AG09309 (cell line): ENCODE measurements at places on chromosomes 1 and 21.

DNA sequence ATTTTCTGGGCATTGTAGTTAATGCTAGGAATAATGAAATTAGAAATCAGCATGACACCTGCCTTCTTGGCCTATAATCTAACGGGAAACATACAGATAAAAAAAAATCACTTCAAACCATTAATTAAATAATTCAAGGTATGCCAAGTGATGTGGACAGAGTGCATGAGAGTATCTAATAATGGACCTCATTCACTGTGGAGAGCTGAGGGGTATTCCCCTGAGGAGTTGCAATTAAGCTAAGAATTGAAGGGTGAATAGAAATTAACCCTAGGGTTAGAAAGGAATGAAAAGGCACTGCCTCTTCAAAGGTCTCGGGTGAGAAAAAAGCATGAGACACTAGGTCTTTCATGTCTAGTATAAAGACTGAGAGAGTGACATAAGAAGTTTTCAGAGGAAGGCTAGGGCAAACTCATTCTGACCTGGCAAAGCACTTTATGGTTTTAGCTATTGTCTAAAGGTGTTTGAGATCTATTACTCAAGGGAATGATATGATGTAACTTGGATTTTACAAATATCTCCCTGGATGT, 466.1 kb downstream of the KCNT2 start:
- no peak for DNase-seq

GRCh38 chr1:215744419-215744818, 177.3 kb downstream of the KCTD3 start:
- no peak for DNase-seq

DNA sequence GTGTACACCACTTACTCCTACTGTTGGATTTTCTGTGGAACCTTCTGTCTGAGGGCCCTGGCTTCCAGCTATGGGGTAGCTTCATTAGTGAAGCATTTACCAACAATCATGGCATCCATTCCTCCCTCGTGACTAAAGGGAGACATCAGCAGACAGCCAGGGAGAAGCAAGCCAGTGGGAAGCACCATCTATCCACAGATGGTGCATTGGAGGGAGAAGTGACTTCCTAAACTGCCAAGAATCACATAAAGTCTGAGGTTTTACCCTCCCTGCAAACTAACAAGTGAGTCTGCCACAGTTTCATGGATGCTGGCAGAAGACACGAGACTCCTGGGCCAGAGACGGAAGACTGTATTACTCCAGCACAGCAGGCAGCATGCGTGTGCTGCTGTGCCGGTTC, 31.4 kb downstream of the UMODL1 start:
- no peak for DNase-seq

DNA sequence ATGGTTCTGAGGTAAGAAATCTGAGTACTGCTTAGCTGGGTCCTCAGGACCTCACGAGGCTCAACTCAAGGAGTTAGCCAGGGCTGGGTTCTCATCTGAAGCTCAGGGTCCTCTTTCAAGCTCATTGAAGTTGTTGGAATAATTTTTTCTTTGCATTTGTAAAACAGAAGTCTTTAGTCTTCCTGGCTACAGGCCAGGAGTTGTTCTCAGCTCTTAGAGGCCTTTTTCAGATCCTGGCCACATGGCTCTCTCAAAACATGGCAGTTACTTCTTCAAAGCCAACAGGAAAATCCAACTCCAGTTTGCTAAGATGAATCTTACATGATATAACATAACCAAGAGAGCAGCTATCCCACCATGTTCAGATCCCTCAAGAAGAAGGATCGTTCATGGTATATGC, 92.3 kb upstream of the CHODL start:
- no peak for DNase-seq

DNA sequence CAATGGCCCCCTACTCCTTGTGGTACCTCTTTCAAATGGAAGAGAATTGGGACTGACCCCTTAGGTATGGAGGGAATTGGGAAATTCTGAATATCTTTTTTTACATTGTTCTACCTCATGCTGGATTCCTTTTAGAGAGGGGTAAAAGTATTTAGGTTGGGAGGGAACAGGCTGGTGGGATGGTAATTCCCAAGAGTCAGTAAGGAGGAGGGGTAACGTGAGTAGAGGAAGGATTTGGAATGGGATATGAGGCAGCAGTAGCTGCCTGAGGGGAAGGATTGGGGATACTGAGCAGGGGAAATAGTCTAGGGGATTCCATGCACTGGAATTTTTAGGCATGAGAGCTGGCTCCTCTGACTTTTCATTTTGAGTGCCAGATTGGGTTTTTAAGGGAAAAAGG, 3.8 kb upstream of the AADACL3 start:
- no peak for DNase-seq

DNA sequence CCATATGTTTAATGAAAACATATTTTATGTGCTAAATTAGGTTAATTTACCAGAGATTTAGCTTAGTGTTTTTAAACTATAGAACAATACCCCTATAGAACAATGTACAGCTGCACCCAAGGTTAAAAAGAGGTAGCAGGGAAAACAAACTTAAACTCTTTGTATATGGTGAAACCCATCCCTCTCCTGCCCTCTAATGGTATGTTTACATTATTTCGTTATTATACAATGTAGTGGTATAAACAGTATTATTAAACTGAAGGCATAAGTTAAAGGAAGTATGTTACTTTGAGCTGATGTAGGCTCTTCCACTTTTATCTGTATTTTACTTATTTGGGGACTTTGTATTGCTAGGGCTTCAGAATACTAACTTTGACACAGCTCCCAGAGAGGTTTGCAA, 16.7 kb upstream of the ZYG11A start:
- DNase-seq, result no peak

DNA sequence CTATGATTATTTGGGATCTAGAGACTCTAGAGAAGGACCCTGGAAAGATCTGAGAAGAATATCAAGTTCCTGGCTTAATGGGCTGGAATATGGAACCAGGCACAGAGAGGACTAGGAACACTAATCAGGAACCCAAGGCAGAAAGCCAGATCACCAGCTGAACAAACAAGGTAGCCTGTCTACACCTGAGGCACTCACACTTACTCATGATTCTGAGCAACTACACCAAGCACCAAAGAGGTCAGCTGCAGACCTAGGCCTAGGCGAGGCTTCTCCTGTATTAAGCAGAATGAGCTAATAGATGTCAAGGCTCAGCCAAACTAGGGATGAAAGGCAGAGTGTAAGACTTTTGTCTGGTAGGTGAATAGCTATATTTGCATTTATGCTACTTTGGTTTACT, 368.1 kb downstream of the LTN1 start:
- DNase-seq, result no peak

DNA sequence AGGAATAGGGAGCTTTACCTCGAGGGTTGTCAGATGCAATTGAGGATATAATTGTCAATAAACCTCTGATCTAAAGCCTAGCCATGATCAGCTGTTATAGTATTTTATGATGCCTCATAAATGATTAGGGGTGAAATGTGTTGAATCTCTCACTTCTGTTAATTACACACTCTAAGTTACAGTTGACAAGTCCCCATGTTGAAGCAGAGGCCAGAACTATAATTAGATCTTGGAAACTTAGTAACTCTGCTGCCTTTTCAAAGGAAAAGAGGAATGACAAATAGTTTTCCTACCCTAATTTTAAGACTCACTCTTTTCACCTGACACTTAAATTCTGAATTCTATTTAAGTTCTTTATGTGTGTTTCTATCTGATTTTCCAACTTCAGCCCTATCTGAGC, 33.8 kb downstream of the CCSAP start:
- DNase-seq, result no peak

DNA sequence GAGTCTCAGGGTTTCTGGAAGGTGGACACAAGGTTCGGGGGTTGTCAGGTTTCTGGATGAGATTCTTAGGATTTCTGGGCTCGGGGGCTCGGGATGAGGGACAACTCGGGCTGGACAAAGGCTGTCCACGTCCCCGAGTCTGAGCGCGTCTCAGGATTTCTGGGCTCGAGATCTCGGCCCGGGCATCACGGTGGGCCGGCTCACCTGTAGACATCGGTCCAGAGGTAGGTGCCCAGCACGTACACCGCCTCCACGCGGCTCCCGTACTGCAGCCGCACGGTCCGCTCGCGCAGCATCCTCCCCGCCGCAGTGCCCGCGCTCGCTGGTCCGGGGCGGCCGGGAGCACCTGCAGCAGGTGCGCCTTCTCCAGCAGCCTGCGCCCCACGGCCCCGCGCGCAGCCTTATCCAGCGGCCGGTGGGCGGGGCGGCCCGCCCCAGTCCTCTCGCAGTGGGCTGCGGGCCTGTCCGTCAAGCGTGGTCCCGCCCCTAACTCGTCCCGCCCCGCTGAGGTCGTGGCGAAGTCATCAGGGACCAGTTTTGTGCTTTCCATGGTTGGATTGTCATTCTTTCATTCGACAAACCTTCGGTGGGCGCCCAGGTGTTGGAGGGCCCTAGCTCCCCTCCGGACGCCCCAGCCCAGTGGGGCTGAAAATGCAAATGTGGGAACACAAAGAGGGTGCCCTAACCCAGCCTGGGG, at the start of gene PADI2:
Gene PADI2 (minus strand): TSS at position 376 of the 697 bp plus-strand sequence. CDS start 80 bp downstream, at position 296.
- DNase-seq, result no peak

DNA sequence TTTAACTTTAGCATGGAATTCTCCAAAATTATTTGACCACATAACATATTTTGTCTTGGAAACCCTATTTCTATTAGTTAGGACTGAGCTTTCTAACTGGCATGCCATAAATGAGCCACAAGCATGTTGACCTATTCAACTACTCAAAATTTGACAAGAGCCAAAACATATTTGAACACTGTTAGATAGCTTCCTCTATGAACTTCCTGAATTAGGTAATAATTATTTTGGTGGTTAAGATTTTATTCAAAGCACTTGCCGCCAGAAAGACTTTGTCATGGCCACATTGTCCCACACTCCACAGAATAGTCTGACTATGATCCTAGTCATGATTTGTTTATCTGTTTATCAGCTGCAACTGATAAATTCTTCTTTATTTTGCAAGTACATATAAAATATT, 23.1 kb upstream of the CTPS1 start:
- DNase-seq, result no peak

DNA sequence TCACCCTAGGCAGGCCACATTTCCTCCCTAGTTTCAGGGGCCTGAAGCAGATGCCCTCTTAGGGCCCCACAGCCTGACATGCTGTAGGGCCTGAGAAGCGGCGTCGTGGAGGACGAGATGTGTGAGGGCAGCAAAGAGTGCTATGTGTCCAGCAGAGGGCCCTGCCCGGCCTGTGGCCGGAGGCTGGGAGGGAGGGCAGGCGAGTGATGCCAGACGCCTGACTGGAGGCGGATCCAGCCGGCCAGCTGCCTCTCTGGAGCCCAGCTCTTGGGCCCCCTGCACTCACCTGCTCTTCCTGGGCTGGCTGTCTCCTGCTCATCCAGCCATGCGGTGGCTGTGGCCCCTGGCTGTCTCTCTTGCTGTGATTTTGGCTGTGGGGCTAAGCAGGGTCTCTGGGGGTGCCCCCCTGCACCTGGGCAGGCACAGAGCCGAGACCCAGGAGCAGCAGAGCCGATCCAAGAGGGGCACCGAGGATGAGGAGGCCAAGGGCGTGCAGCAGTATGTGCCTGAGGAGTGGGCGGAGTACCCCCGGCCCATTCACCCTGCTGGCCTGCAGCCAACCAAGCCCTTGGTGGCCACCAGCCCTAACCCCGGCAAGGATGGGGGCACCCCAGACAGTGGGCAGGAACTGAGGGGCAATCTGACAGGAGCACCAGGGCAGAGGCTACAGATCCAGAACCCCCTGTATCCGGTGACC, at the start of gene GPR37L1:
Gene GPR37L1 (plus strand): TSS at position 279 of the 697 bp plus-strand sequence. CDS start 47 bp downstream, at position 326.
- DNase-seq, result no peak

- DNase-seq, result no peak
Observed at GRCh38 chr1:116997066-116997465, 4.5 kb upstream of the CD101 start.

- no peak for DNase-seq
Observed at GRCh38 chr1:234409328-234409727, 36.1 kb downstream of the COA6 start.

DNA sequence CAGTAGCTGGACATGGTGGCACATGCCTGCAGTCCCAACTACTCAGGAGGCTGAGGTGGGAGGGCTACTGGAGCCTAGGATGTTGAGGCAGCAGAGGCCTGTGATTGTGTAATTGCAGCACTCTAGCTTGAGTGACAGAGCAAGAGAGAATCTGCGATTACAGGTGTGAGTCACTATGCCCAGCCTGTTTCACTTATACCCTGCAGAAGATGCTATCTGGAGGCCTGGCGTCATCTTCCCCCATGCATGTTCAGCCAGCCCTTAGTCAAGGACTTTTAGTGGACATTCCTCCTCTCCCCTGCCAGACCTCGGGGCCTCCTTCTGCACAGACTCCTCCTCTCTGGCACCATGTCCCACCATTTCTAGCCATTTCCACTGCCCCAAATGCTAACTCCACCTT, 36.3 kb upstream of the RCC2 start:
- DNase-seq, result peak; percentile 64

- DNase-seq, result no peak
Observed at GRCh38 chr1:237005674-237006073, 1.4 kb upstream of the MT1HL1 start.

GRCh38 chr21:46188226-46189212, 4.3 kb upstream of the SPATC1L start:
- no peak for DNase-seq

DNA sequence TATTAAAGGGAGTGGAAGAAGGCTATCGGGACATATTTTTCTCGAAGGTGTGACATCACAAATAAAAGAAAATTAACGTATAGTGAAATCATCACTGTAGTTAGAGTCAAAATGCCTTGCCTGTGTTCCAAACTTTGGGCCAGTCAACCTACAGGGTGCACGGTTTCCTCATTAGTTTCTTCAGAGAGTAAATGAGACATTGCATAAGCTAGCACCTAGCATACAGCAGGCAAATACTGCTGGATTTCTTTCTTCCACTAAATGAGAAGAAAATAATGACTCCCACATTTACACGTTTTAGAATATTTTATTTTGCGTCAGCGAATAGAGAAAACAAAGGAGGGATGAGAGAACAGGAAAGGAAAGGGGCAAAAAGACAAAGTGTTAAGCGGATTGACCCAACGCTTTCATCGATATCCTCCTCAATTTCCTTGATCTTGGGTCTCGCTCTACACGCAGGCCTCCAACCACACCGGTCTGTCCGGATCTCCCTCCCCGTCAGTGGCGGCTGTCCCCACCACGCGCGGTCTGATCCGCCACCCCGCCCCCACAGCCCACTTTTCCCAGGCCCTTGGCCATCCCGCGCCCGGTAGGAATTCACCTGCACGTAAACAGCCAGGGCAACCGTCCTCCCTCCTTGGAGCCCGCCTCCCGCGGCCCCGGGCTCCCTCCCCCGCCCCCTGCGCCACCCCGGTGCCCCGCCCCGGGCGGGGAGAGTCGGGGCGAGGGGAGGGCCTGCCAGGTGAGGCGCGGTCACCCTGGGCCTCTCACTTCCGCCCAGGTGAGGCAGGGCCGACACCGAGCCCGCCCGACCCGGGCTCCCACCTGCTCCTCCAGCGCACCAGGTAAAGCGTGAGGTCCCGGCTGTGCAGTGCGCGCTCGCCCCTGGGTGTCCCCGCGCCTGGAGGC, at the start of gene PATJ:
Gene PATJ (plus strand): TSS at position 770 of the 909 bp plus-strand sequence. CDS start 20,413 bp downstream, outside the sequence.
- no peak for DNase-seq

DNA sequence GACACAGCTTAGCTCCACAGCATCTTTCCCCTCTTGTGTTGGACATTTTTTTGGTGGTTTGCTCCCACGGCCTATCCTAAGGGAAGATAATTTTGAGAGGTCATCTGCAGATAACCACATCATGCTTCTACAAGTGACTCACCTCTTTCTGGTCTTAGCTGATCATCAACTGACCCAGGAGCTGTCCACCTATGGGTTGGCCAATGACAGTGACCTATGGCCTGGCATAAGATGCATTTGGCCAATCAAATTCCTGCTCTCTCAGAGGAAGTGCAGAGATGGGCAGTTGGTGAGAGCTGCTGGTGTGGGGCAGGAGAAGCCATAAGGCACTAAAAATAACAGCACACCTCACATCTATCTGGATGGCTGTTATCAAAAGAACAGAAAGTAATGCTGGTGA, 100.0 kb upstream of the CLDN14 start:
- no peak for DNase-seq
